Central memory CD4-positive, alpha-beta T cell (primary cell): ENCODE measurements at places on chromosomes 7 and 10.

GRCh38 chr7:129634361-129635034, 23.0 kb downstream of the NRF1 start:
- DNase-seq, result no peak

GRCh38 chr10:113550365-113550764, 2.5 kb upstream of the HABP2 start:
- DNase-seq, result no peak

DNA sequence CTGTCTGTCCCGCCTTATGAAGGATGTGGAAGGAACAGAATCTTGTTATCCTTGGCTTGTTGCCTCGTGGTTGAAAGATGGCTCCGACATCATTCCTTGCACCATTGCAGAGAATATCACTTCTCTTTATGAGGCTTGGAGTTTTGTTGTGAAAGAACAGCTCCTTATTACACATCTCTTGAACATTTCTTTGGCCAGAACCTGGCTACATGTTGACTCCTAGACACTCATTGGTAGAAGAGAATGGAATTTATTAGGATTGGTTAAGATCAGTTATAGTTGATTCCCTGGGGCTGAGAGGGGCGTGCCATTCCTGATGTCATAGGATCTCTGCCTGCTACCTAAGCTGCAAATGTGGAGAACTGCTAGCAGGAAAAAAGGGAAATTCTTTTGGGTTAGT, 180.5 kb upstream of the CTBP2 start:
- no peak for DNase-seq

- DNase-seq, result no peak
Measured at GRCh38 chr10:14330388-14331061, at the start of gene FRMD4A. FRMD4A (minus strand) TSS chr10:14330924.

DNA sequence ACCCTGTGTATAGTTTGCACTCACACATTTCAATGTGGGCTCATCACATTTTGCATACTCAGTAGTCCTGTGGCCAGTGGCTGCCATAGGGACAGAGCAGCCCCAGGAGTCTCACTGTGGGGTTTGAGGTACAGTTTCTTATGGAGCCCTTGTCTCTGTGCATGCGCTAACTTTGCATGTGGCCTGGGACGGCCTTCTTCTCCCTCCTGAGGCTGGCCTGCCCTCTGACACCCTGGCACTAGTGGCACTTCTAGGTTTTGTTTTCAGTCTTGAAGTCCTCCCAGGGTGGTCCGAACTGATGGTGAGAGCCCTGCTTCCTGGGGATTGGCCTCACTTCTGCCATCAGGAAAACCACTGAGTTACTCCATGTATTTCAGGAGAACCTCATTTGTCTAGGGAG, 21.2 kb downstream of the NACAD start:
- no peak for DNase-seq

GRCh38 chr10:74544106-74544505, 282.3 kb upstream of the KAT6B start:
- no peak for DNase-seq

DNA sequence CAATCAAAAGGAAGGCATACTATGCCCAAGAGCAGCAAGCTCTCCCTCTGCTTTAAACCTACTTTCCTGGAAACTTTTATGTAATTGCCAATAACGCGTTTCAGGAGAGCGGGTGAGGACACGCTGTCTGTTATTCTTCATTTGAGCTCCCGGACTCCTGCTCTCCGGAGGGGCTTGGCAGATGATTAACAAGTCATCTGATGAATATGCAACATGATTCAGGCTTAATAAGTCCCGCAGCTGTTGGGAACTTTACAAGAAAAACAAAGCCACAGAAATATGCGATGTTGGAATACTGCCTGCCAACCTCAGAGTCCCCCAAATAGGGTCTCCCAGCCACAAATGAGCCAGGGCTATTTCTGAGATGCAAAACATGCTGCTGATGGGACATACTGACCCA, 348.0 kb downstream of the GPAM start:
- no peak for DNase-seq
